ENCODE measurements at places on chromosomes 2 and 18.

DNA sequence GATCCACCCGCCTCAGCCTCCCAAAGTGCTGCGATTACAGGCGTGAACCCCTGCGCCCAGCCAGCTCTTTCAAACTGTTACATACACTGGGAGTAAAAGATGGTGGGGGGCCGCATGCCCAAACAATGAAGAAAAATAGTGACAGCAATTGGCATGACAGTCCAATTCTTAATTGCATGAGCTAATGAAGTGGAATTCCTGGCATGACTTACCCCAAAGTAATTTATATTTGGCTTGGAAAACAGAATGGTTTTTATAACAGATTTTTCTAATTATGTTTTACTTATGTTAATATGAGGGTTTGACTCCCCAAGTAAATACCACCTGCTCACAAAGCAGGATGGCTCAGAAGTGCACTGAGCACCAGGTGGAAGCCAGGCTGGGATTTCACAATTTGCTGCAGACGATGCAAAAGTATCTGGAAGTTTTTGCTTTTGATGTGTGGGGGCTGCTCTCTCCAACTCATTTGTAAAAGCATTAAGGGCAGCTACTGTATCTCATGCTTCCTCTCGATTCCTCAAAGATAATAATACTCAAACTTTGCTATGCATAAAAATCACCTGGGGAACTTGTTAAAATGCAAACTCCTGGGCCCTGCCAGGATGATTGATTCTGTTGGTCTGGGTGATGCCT, 24.0 kb upstream of the ATG16L1 start:
- DNase-seq = no peak

- DNase-seq = no peak
These were observed 63.7 kb downstream of the COPS8 start for GRCh38 chr2:237149425-237149824.

- no peak for DNase-seq
These were observed 165.5 kb downstream of the TGIF1 start for GRCh38 chr18:3615374-3615985.

GRCh38 chr2:98453083-98453482, 8.4 kb downstream of the INPP4A start:
- no peak for DNase-seq

DNA sequence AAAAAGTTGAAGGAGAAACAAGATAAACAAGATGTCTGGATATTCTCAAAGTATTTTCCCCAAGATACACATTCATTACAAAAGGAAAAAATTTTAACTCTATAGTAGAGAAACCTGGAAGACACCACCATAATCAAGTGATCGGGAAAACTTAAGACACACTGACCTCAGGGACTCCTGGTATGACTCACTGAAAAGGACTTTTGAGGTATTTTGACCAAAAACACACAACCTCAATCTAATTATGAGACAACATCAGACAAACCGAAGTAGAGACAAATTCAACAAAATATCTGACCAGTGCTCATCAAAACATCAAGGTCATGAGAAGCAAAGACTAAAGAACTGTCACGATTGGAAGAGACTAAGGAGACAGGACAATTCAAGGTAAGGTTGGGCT, 34.7 kb downstream of the LPIN2 start:
- DNase-seq = no peak

DNA sequence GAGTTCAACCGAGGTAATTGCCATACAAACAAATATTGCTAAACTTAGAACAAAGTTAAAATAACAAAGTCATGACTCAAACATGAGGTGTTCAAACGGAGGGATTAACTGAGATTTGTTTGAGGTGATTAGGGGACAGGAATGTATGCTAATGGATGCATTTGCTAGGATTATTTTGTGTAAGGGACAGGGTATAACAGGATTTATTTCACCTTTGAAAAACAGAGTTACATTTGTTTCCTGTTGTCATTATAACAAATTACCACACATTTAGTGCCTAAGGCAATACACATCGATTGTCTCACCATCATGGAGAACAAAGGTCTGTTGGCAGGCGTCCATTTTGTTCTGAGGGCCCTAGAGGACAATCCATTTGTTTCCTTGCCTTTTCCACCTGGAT, 304.3 kb upstream of the CNTNAP5 start:
- no peak for DNase-seq

DNA sequence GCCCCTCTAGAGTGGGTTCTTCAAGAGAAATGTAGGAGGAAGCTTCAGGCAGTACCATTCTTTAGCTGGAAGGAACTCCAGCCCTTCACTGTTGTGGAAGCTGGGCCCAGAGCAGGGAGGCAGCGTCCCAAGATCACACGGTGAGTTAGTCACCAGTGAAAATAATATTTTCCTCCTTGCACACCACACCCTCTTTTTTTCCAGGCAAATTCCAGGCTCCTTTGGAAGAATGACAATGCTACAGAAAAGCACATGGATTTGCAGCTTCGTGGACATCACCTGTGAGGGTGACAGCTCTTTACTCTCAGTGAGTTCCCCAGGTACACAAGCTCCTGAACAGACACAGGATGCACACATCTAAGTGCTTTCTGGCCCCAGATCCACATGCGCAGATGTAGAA, 157.1 kb downstream of the COL6A3 start:
- no peak for DNase-seq
